Activated T-cell treated with anti-CD3 and anti-CD28 coated beads, Interleukin-2, amount 50 U/mL, for 48 hours (primary cell): ENCODE measurements at places on chromosomes 5 and 9.

GRCh38 chr9:83382421-83382820 lies 155.8 kb downstream of the FRMD3 start:
- DNase-seq: no peak

DNA sequence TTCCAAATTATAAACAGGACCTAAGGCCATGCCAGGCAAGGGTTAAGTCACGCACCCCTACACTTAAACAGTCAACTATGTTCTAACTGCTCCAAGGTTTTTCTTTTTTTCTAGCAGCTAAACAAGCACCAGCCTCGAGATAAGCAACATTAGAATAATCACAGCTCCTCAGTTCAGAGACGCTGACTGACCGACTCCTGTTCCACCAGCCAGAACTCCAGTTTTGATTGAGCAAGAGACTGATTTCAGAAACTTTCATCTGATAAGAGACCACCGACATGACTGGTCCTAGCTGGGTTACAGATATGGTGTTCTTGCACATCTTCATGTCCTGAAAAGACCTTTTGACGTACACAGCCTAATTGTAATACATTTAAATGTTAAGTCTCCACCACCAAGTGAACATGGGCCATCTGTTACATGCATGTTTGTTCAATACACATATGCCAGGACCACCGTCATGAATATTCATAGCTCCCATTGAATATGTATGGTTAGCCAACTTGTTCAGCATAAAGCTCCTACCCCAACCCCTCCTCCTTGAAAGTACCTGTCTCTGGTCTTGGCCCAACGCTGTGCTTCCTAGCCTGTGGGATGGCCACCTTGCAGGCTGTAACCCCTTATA lies 23.7 kb upstream of the OTULINL start:
- no peak for DNase-seq

GRCh38 chr5:68396722-68397121 lies 181.2 kb downstream of the PIK3R1 start:
- DNase-seq: no peak

GRCh38 chr5:52787600-52788504 lies at the start of the genes ITGA1 and PELO:
Gene ITGA1 (plus strand): TSS chr5:52787916. CDS start chr5:52788354, 438 bp downstream.
Gene PELO (plus strand): TSS chr5:52787916. CDS start chr5:52800395, 12,479 bp downstream.
- DNase-seq: peak; percentile 66

DNA sequence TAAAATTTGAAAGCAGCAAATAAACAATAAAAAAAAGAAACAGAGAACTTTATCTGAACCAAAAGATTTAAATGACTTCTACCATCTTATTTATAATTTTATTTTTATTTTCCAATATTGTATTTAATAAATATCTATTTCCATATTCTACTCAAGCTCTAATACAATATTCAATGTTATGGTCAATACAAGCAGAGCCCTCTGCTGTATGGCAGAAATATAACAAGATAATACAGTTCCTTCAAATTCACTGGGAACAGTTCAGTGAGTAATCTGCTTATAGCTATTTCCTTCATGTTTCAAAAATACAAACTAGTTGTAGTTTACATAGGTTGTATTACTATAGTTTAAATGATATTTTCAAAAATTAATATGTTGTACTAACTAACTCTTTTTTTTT lies 332.7 kb downstream of the PRDM9 start:
- DNase-seq: no peak

GRCh38 chr5:38600329-38601045 lies 44.0 kb upstream of the LIFR start:
- no peak for DNase-seq

DNA sequence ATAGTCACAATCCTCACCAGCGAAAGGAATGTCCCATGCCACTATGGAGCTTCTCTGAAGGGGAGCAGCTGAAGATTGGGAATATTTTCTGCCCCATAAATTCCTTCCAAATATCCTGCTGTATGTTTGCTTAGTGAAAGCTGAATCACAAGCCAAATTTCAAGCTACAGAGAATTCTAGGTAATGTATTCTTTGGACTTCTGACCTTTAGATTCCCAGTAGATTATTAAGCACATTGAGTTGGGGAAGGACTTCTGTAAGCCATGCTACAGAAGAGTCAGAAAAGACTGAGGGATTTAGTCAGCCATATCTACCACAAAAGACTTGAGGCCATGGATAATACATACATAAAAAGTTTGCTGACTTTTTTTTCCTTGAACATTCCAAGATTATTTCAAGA lies 1342.0 kb upstream of the NUDT12 start:
- DNase-seq: no peak

- no peak for DNase-seq
Measured at GRCh38 chr9:112360047-112360804, 19.7 kb upstream of the HSDL2 start.

DNA sequence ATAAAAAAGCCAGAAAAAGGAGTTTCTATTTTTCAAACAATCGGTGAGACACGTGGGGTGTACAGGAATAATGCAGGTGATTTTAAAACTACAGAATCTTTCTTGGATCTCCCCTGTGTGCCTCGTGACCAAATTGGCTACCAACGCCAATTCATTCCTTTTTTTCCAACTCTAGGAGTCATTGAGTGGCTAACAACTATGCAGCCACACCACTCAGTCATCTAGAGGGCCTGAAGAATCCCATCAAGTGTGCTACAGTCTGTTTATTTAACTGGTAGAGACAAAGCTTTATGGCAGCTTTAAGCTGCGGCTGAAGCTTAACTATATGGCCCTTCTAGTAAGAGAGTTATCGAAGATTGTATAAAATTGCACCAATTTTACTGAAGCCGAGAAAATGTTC lies 113.1 kb upstream of the NIPBL start:
- no peak for DNase-seq

DNA sequence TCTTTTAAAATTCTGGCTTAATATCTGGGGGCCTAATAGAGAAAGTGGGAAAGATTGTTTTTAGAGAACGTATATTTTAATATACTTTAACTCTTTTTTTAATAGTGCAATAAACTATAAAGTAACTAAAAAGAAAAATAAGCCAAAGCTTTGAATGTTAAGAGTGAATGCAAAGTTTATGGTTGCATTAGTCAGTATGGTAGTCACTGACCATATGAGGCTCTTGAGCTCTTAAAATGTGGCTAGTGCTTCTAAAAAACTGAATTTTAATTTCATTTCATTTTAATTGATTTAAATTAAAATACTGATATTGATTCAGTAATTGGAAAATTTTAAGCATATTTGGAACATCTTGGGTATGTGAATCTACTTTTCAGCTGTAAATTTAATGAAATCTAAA lies 310.7 kb downstream of the PJA2 start:
- DNase-seq: no peak

DNA sequence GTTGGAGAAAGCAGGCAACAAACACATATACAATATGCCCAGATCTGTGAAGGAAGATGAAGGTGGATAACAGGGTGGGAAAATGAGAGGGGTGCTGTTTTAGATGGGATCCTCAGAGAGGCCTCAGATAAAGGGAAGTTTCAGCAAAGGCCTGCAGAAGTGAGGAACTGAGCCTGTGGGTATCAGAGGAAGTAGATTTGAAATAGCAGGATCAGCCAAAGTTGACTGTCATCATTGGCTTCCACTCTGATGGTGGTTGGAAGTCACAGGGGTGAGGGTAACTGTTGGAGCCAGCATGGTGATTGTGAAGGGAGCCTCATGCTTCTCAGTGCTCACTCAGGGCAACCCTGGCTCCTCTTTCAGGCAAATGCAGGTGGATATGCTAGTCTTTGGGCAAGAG lies 607.2 kb upstream of the CLINT1 start:
- no peak for DNase-seq
